ENCODE measurements at places on chromosomes 2 and 18.

DNA sequence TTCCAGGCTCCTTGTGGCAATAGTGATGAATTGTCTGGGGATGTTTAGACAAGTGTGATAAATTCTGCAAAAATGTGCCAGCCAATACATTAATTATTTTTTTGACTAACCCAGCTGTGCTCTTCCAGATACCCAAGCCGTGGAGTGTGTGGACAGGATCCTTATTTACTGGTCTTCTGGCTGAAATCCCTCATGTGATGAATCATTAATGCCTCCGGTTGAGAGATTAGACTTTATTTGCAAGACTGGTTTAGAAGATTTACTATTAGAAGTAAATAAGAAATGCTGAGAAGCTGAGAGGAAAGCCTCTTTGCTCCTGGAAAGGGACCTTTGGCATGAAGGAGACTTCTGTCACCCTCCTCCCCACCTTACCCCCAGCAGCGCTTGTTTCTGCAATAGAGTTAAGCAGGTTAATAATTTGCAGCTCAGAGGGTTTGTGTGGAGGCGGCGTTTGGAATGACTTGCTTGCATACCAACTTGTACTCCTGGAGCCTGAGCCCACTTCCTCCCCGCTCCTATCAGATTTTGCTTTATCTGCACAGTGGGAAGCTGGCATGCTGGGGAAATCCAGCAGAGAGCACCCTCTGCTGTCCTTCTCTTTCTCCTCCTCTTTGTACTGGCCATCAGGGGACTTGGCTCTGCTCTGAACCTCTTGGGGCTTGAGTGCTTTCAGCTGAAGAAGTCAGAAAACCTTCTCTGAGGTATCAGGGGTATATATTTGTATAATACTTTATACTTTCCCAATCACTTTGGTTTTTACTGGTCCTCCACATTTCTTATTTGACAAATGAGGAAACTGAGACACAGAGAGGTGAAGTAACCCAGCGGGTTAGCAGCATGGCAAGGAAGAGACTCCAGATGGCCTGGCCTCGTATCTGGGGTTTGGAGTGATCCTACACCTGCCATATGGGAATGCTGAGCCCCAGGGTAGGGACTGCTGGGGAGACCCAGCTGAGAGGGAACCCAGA is 16.3 kb downstream of the SLC3A1 start:
- no peak for DNase-seq

DNA sequence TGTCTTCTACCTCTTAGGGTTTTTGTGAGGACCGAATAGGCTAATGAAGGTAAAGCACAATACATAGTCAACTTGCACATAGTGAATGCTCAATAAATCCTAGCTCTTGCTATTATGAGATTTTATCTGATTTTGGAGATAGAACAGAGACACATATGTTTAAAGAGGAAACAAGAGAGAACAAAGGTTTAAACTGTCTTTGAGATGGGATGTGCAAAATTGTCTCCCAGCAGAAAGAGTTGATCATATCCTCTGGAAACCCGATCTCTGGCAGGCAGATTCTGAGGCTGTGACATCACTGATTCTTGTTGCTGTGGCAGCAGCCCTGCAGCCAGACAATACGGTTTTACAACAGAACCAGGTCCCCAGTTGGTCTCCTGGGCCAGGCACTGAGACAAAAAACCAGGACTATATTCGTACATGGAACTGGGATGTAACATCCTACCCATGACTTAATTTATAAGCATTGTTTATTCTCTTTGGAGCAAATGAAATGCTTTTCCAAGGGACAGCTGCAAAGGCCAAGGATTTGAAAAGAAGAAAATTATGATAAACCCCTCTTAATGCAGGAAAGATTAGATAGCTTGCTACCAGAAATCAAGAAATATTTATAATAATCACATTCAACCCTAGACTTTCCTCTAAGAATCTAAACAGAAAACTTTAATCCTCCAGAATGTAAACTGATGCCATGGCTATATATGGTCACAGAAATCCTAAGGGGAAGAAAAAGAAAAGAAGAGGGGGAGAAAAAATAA is 80.2 kb downstream of the SLC8A1 start:
- no peak for DNase-seq

GRCh38 chr2:97651114-97651513 is 5.3 kb downstream of the COX5B start:
- DNase-seq, result no peak

GRCh38 chr2:48189552-48190228 is 283.4 kb upstream of the FBXO11 start:
- no peak for DNase-seq

GRCh38 chr2:231359948-231360347 is 35.6 kb upstream of the B3GNT7 start:
- DNase-seq, result no peak

GRCh38 chr2:17689010-17689409 is 64.6 kb downstream of the SMC6 start:
- no peak for DNase-seq

DNA sequence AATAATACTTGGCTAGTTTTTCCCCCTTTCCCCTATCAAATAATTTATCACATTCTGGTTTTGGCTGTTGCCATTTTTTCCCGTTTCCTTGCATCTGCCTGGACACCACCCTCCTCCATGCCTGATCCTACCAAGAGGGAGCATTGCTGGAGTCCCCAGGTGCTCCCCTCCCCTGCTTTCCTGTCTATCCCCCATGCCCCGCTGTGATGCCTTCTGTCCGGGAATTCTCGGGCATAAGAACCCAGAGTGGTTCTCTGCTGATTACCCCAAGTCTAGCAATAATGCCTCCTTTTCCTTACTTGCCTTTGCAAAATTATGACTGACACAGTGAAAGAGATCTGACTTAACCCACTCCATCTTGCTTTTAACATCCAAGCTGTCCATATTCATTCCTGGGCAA is 248.0 kb upstream of the PXDN start:
- no peak for DNase-seq

- DNase-seq, result no peak
These were observed 282.9 kb upstream of the TNP1 start for GRCh38 chr2:217142649-217143266.

- DNase-seq, result no peak
These were observed 168.3 kb downstream of the OTX1 start for GRCh38 chr2:63218800-63219526.

DNA sequence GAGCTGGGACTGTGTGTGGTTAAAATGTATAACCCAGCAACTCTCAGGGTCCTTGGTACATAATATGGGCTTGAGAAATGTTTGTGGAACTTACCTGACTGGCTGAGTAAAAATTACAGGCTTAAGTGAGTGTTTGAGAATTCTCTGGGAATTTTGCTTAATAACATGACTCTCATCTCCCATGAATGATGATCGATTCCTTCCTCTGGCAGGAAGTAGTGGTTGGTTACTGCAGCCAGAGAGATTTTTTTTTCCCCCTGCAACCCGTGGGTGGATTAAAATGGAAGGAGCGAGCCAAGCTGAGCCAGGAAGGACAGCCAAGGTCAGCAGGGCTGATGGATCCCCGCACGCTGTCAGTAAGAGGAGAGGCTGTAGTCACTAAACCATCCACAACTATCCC is 40.6 kb upstream of the RFX8 start:
- no peak for DNase-seq

- no peak for DNase-seq
These were observed 36.2 kb downstream of the ADNP2 start for GRCh38 chr18:80145196-80145804.

DNA sequence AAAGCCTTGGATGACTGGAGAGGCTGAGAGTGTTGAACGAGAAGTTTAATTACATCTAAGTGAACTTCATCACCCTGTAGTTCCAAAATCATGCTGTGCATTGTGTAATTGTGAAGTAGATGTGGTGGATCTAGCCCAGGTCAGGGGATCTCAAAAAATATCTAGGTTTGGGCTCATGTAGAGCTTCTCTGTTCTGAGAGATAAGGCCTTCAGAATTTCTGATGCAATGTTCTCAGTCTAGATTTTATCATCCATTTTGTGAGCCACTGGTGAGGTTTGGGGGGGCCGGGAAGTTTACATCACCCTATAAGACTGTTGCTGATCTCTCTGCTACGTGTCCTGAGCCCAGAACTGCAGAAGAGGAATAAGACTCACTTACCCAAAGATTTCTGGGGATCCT is 719.4 kb downstream of the SOCS6 start:
- DNase-seq, result no peak

DNA sequence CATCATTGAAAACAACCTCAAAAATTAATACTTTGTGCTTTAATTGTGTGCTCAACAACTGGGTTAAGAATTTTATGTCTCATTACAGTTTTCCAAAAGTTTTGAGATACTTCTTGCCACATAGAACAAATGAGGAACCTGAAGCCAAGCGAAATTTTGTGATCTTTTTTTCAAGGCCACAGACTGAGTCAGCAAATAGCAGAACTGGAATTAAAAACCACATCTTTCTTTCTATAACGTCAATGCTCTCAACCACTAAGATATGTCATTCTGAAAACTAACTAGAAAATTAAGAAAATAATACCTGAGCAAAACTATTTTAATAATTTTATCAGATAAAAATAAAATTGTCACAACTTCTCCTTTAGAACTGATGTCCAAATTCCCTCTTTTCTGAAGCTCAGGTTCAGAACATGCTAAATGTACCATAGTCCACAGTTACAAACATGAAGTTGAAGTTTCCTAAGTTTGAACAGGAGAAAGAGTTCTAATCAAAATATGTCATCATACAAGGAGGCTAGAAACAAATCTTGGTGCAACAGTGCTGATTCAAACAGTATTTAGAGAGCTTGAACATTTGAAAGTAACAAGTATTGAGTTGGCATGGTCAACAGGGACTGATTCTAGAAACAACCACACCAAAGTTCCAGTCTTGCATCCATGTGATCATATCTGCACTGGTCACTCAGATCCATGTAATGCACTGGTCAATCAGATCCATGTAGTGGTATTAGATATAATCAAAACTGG is 27.6 kb upstream of the CALCRL start:
- no peak for DNase-seq

DNA sequence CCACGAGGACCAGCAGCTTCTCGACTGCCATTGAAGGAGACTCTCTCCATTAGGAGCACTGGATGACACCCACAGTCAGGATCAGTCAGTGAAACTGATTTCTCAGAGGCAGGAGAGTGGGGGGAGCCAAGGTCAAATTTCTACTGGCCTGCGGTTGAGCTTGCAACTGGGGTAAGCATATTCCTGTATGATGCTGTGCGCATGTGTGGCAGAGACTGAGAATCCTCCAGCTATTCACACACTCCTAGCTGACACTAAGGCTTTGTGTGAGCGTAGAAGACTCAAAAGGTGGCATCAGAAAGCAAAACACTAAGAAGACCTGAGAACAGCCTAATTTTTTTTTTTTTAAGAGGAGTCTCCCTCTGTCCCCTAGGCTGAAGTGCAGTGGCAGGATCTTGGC is 19.8 kb upstream of the TTL start:
- DNase-seq, result no peak

DNA sequence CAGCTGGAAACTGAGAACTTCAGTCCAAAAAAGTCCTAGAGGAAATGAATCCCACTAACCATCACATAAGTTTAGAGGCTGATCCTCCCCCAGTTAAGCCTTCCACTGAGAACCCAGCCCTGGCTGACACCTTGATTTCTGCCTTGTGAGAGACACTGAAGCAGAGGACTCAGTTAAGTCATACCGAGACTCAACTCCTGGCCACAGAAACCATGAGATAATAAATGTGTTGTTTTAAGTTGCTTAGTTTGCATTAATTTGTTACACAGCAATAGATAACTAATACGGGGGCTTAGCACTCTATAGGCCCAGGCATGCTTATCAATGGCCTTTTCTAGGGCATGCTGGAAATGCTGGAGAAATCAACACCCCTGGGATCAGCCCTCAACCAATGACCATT is 3.4 kb upstream of the ADD2 start:
- no peak for DNase-seq

- DNase-seq, result no peak
These were observed 145.0 kb downstream of the HRH4 start for GRCh38 chr18:24605444-24605843.

DNA sequence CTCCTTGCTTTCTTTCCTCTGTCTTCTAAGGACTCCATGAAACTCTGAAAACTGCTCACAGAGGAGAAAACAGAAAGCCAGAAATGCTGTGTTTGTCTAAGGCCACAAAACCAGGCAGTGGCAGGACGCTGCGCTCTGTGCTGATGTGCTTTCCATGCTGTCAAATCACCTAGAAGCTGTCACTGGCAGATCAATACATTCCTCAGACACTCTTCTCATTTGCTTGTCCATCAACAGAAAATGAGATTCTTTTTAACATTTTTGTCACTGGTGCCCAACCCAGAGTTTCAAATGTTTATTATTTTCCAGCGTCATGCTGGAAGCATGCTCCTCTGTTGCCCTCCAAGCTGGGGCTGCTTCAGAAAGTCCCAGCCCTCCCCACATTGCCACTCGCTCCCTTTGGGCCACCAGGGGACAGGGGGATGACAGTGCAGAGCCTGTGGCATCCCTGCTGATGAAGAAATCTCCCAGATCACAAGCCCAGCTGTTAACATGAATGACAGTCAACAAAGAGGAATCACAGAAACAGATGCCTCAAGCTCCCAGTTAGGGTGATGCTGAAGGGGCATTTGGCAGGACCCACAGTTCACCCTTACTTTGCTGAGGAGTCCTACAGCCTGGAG is 117.5 kb upstream of the MEIS1 start:
- no peak for DNase-seq

- no peak for DNase-seq
These were observed 734.5 kb upstream of the ACVR2A start for GRCh38 chr2:147110317-147110716.

DNA sequence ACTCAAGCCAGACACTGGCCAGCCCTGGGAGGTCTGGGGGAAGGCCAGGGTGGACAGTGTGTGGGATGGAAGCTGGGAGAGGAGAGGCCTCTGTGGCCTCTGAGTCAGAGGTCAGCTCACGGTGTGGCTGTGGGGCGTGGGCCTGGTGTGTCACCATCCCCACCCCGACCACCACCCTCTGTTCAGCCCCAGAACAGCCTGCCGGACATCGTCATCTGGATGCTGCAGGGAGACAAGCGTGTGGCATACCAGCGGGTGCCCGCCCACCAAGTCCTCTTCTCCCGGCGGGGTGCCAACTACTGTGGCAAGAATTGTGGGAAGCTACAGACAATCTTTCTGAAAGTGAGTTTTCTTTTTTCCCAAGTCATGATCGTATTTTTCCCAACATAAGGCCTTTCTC is 110.5 kb downstream of the DYSF start:
- no peak for DNase-seq

GRCh38 chr2:73561422-73561821 is 80.8 kb downstream of the NAT8 start:
- DNase-seq, result no peak

All from stimulated activated CD4-positive, alpha-beta T cell treated with anti-CD3 and anti-CD28 coated beads, Interleukin-15, amount 100 ng/mL, for 1 hour (primary cell).